Activated CD4-positive, CD25-positive, alpha-beta regulatory T cell (primary cell): ENCODE measurements at places on chromosomes 13 and 19.

- no peak for DNase-seq
Observed at GRCh38 chr13:99299256-99299919, 7.8 kb downstream of the GPR183 start.

DNA sequence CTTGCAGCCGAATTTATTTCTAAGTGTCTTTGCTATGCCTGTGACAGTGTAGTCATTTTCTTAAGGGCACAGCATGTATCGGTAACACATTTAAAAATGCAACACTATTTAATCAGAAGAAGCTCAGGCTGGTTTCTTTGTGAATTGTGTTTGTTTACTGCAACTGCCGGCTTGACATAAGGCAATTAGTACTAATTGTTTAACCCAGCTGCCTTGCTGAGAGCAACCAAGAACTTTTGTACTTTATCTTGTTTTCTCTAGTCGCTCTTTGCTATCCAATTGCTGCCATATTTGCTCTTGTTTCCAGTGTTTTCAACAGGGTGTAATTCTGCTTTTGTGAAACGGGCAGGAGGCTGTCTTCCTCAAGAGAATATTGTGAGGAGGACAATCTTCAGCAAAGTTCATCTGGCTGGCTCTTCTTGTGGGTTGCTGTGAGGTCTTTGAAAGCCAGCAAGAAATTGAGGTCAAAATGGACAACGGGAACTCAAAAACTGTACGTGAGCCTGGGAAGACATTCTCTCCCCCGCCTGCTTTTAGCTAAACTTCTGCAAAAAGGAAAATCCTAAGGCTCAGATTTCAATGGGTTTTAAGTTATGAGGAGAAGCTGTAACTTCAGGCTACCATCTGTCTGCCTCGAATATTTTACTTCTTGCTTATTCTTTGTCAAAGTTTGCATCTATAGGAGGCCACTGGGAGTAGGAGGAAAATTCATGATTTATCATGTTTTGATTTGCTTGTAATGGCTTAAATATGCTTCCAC lies 75.8 kb upstream of the TSHZ3 start:
- DNase-seq: no peak

GRCh38 chr19:15037586-15037985 lies 11.7 kb upstream of the CASP14 start:
- DNase-seq: no peak

DNA sequence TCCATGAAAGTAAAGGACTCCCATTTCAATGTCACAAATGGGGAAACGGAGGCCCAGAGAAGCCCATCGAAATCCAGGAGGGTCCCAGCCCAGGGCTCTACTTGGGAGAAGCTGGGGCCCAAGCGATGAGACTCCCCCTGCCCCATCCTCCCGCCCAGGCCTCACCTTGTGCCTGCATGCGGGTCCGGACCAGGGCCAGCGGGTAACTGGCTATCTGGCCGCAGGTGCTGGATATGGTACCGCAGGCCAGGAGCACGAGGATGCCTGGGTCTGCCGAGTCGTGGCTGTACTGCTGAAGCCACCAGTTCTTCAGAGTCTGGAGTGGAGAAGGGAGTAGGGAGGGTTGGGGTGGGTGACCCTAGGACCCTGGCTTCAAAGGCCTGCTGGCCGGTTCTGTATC lies 10.4 kb upstream of the SLC25A41 start:
- DNase-seq: no peak

GRCh38 chr19:49355909-49356353 lies 6.3 kb downstream of the TEAD2 start:
- DNase-seq: no peak

DNA sequence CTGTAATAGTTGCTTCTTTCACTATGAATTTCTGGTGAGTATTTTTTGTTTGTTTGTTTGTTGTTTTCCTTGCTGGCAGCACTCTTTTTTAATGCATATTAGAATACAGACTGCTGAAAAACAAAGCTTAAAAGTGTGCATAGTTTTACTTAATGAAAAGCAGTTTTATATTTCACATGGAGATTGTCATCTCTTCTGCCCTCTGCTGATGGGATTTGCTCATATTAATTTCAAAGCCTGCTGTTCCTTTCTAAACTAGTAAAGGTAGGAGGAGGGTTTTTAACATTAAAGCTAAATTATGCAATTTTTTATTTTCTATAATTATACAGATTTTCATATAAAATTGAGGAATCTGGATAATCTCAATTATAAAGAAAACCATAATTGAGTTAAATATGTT lies 692.6 kb upstream of the SLITRK1 start:
- DNase-seq: no peak
